ENCODE measurements at places on chromosomes 4 and X.

DNA sequence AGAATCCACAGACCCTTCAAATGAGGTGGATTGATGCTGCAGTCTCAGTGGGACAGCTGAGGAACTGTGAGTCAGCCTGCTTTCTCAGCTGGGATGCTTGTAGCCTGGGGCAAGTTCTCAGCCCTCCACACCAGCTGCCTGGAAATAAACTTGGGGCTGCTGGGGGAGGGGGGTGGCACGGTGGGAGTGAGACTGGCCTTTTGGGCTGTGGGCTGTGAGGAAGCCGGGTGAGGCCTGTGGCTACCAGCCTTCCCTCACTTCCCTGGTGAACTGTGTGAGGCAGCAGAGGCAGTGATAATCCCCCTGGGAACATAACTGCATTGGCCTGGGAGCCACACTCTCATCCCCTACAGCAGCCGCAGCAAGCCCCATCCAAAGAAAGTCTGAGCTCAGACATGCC, 114.5 kb upstream of the GUCY1A1 start:
- DNase-seq, result no peak

- no peak for DNase-seq
These were observed 57.8 kb downstream of the SPATA4 start for GRCh38 chr4:176137631-176138030.

DNA sequence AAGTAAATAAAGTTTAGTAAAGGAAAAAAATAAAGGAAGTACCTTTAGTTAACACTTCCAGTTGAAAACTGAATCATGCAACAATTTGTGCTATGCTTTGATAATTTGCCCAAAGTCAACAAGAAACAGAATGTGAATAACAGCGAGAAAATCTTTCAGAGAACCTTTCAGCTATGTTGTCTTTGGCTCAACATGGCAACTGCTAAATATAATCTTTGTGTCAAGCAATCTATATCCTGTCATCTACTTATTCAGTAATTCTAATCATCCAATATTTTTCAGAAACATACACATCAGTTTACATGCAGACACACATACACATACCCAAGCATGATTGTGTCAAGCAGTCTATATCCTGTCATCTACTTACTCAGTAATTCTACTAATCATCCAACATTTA, 136.0 kb upstream of the PABPC4L start:
- DNase-seq, result no peak

DNA sequence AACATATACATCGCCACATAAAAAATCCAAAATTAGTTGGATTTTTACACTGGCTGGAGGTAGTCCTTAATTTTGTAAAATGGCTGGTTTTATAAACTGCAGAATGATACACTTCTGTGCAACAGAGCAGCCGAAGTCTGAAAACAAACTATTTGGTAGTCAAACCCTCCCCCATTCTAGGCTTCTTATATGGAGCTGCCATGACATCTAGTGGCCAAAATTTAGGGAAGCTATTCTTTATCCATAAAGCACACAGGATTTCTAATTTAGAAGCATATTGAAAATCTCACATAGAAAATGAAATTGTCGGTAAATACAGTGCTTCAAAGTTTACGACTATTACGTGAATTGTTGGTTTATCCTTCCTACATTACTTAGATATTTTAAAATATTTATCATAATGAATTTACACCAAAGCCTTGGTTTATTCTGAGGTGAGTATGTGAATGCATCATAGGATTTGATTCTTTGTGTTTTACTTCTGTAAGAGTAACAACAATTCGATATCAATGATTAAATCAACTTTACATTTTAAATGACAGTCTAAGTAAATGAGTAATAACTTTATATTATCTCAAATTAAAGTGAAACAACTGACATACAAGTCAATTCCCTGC, 113.4 kb upstream of the FAM241A start:
- no peak for DNase-seq

GRCh38 chrX:10648614-10649013, 28.2 kb upstream of the MID1 start:
- DNase-seq, result no peak

DNA sequence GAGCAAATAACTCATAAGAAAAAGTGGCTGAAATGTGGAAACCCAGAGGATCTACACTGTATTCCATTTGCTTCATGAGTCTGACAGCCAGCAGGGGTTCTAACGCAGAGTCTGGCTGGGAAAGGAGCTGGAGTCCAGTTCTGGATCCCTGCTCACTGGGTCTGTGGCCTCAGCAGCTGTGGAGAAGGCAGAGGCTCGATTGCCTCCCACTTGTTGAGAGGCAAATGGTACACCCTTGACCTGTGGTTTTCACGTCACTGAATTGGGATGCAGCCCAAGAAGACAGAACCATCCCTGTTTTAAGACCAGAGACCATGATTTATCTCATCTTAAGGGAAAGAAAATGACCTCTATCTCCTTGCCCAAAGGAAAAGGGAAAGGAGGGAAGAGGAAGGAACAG, 147.0 kb upstream of the NOCT start:
- no peak for DNase-seq

- DNase-seq, result no peak
These were observed 418.9 kb downstream of the CCSER1 start for GRCh38 chr4:90546114-90546513.

- DNase-seq, result no peak
These were observed 15.7 kb downstream of the SPCS3 start for GRCh38 chr4:176335421-176335820.

GRCh38 chrX:23887451-23887850, 20.3 kb downstream of the APOO start:
- DNase-seq, result no peak

DNA sequence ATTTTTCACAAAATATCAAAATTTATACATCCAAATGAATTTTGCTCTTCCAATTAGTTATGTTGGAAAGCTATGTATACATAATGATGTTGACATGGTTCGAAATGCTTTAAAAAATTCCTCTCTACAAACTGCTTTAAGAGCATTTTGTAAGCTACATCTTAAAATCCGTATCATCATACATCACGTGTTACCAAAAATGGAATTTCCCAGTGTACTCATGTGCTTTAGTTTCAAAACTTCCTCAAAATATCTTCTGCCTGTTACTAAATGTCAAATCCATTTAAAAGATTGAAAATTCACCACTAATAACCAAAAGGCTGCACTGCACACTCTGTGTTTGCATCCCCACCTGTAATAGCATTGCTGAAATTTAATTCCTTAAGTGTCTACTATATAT, 87.9 kb downstream of the WDFY3 start:
- no peak for DNase-seq

Measured in GOT3 (cell line).